Fibroblast of the aortic adventitia (primary cell): ENCODE measurements at places on chromosomes 2 and 18. TPM values are rescaled to one million over a fixed set of nuclear protein-coding genes. Genes with fewer than 3 reads are reported as not detected.

DNA sequence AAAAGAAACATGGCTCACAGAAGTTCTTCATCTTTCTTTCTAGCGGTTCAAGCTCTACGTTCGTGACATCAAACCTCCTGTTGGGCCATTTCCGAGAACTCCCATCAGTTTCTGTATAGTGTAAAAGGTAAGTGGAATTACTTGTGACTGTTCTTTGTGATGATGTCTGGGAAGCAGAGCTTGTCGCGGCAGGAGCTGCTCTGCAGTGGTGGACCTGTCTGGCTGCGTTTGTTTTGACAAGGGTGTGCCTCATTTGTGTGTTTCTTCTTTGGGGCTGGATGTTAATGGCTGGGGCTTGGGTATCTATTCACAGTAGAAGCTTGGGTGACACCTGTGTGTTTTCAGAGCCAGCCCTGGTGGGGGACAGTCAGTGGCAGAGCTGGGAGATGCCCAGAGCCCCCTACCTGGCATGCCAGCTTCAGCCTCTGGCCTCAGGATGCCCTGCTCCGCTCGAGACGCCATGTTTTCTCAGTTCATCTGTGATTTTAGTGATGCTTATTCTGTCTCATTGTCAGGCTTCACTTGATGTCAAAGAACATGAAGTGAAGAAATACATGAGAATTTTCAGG, 59.6 kb downstream of the LDLRAD4 start:
- DNase-seq = no peak

- no peak for DNase-seq
These were observed 63.0 kb upstream of the GALNT13 start for GRCh38 chr2:153808679-153809078.

The CD28 gene
- not detected in 2 replicates for total RNA-seq

- no peak for DNase-seq
These were observed 692.7 kb downstream of the SOCS6 start for GRCh38 chr18:70981400-70982140.

DNA sequence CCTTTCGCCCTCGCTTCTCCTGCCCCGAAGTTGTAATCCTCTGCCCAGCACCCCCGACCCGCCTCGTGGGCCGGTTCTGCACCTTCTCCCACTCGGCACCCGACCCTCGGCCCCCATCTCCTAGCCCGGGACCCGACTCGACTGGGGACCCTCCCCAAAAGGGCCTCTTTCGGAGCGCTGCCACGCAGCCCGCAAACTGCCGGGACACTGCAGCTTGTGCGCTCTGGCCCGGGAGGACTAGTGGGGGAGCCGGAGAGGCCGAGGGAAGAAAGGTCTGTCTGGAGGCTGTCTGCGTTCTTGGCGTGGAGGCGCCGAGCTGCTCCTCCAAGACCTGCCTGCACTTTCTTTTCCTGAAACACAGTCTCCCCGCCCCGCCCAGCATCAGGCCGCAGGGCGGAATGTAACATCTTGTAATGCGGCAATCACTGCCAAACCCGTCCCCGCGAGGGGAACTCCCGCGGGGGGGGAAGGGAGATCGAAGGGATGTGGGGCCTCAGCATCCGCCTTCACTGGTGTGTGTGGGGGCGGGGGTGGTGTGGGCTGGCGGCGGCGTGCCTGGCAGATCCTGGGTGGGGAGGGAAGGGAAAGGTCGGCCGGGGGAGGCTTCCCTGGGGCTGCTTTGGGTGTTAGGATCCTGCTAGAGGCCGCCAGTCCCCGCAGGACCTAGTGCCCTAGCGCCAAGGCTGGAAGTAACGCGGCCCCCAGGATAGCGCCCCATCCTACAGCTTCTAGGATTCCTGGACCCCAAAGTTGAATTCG, 7.4 kb downstream of the DLX2 start:
- DNase-seq = peak; percentile 91

- no peak for DNase-seq
These were observed 335.1 kb upstream of the ZNF521 start for GRCh38 chr18:25686960-25687500.

The SP140 gene
- 0.09 and 0.41 TPM in 2 replicates for total RNA-seq

GRCh38 chr2:241922411-241922810, 52.9 kb downstream of the RTP5 start:
- DNase-seq = no peak

The DES gene
- total RNA-seq = 3.3 and 4.7 TPM in 2 replicates

The INPP5D gene
- 0.54 and 0.98 TPM in 2 replicates for total RNA-seq

DNA sequence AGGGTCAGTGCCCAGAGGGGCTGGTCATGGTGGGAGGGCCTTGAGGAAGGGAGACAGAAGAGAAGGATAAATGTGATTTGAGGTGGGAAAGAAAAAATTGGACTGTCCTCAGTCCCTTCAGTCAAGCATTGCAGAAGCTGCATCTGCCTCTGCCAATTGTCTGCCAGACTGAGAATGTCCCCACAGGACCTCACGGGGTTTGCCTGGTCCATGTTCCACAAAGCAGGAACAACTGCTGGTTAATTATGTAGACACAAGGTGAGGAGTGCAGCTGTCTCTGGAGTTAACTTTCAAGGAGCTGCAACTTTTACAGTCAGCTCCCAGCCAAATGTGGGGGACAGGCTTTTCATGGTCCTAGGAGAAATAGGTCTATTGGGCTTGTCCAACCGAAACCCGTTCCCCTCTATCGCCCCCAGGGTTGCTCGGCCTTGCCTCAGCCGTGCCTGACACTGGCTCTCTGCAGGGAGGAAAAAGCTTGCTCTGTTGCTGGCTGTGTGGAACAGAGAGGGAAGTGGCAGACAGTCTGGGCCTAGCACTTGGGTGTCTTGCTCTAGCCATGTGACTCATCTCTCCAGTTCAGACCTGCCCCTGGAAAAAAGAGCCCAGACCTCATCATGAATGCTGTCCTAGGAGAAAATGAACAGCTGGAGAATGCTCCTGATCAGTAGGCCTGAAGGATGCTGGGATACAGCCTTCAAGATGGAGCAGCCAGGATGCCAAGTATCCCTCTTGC, 31.1 kb upstream of the PAX8 start:
- no peak for DNase-seq

DNA sequence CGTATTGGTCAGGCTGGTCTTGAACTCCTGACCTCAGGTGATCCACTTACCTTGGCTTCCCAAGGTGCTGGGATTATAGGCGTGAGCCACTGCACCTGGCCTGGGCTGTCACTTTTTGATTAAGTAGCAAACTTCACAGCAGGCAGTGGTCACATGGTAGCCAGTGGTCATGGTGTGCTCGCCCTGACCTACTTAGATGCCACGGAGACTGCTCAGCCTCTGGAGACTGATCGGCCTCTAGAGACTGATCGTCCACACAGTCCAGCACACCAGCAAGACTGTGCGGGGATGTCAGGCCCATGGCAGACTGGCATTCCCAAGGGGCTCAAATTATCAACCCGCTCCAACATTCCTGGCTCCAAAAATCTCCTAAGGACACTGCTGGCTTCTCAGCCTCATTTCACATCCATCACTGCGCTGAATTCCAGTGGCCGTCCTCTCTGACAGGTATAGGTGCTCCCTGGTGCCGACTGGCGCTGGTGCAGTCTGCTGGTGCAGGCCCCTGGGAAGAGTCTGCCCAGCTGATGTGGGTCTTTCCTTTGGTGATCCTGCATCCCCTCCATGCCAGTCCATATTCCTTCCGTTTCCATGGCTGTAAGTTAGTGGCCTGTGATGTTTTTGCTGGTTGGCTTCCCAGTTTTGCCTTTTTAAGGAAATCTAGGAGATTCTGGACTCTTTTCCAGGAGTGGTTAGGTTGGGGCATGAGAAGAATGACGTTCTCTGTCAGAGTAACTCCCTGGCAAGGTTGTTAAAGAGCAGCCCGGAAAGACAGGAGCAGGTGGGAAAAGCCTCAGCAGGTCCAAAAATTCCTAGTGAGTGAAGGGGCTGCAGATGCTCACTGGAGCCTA, 374.5 kb upstream of the HS6ST1 start:
- DNase-seq = no peak

DNA sequence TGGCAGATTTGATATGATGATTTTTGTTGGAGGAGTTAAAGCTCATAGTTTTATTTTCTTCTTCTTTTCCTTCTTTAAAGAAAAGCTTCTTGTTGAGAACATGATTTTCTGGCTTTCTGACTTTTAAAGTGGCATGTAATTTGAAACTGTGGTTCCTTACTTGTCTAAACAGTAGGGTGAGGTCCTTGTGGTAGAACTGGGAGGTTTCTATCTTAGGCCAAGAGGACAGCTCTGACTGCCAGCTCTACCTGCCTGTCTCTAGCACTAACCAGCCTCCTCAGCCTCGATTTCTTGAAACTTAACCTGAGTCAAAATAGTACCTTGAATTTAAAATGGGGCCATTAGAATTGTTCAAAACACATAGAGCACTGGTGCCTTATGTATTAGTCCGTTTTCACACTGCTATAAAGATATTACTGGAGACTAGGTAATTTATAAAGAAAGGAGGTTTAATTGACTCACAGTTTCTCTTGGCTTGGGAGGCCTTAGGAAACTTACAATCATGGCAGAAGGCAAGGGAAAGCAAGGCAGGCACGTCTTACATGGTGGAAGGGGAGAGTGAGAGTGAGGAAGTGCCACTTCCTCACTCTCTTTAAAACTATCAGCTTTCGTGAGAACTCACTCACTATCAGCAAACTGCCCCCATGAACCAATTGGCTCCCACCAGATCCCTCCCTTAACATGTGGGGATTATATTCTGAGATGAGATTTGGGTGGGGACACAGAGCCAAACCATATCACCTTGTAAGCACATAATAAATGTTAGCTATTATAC, 119.0 kb downstream of the CERS6 start:
- DNase-seq = no peak

DNA sequence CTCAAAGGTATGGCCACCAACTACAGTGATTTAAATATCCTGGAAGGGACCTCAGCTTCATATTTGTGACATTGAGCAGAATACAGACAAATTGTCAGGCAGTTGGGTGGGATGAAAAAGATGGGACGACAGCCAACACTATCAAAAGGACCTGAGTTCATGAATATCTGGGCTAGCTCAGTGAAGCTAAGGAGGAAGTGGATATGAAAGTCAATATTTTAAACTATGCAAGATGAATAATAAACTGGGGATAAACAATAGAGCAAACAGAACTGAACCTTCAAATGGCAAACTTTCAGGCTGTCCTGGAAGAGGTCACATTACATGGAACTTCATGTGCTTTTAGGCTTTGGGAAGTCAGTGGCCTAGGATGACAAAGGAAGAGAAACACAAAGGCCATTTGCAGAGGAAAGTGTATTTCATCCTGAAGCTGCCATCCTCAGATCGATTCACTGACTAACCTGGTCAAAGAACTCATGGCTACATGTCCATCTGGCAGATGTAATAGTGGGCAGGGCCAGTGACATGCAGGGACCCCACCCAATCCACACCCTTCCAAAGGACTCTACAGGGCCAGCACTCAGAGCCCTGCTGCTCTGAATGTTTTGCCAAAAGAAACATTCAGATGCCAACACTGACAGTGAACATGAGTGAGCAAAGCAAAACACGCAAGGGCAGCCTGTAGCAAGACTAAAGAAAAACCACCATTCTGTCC, 175.7 kb downstream of the ETAA1 start:
- DNase-seq = peak; percentile 95

The CYBRD1 gene
- 412 and 741 TPM in 2 replicates for total RNA-seq

The RNF152 gene
- total RNA-seq = 7.3 and 12.8 TPM in 2 replicates

- DNase-seq = no peak
These were observed 118.2 kb upstream of the ZNF516 start for GRCh38 chr18:76613053-76613754.

The SGPP2 gene
- total RNA-seq = not detected in 2 replicates

GRCh38 chr2:73020657-73021370, 50.7 kb downstream of the SFXN5 start:
- DNase-seq = peak; percentile 80

DNA sequence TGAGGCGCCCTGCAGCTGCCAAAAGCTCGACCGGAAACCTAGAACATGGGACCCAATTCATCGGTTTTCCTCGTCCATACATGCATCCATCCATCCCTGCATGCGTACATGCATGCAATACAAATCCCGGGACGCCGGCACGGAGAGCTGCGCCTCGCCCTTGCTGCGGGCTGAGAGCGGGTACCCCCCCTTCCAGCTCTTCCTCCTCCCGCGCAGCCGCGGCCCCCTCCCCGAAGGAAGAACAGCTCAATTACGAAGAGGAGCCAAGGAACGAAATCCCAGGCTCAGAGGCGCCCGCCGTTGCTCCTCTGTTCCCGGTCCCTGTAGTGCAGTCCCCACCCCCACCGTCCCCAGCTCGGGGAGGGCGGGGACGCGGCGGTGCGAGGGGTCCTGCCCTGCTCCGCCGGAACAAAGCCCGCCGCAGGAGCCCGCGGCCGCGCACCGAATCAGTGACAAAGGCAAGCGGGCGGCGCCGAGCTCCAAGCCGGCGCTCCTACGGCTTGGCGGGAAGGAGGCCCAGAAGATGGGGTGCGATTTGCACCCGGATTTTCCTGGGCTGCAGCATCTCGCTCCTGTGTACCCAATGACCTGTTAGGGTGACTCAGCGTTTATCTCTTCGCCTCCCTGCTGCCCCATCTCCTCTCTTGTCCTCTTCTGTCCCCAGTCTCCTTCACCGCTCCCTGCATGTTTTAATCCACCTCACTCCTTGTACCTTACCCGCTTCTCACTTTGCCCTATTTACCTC, 8.9 kb upstream of the POU3F3 start:
- no peak for DNase-seq

GRCh38 chr2:120833127-120833675, 97.5 kb downstream of the GLI2 start:
- DNase-seq = no peak

- no peak for DNase-seq
These were observed 82.3 kb downstream of the TFCP2L1 start for GRCh38 chr2:121202541-121203310.

The CELF4 gene
- total RNA-seq = not detected in 2 replicates

DNA sequence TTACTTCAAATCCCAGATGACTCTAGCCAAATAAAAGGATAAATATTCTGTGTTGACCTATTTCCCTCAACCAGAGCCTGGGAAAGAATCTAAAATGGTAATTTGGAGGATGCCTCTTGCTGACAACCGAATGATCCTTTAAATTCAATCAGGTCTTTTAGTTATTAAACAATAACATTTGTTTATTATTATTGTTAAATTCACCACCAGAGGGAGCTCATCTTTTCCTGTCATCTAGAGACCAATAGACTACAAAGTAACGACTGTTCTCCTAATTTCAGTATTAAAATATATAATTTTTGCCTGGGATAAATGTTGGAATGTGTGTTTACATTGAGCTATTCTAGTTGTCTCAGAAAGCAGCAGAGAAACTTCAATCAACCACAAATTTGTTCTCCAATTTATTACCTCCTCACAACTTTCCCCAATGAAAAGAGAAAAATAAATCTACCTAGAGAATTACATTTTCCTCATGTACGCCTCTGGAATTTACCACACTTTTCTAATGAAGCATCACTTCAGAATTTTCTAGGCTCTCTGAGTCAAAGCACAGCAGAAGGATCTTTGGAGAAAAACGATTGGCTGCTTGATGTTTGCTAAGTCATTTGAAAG, 142.7 kb downstream of the SCG2 start:
- DNase-seq = peak; percentile 57

DNA sequence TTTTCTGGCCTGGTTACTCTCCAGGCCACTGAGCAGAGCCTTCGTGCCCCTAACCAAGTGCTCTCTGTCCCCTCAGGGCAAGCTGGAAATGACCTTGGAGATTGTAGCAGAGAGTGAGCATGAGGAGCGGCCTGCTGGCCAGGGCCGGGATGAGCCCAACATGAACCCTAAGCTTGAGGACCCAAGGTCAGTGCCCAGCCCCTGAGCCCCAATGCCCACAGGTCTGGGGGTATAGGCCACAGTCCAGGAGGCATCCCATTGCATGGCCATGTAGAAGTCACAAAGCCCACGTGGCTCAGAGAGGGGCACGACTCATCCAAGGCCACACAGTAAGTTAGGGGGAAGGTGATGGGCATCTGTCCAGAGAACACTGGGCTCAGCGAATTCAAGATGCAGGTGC, 227.6 kb downstream of the DYSF start:
- no peak for DNase-seq

The PAIP2B gene
- total RNA-seq = 0.27 and 1.6 TPM in 2 replicates
